ENCODE measurements at places on chromosomes 13 and 19.

- no peak for DNase-seq
These were observed 10.6 kb downstream of the CAPN12 start for GRCh38 chr19:38733493-38734175.

GRCh38 chr19:37333457-37333856 lies 37.4 kb upstream of the ZNF527 start:
- no peak for DNase-seq

DNA sequence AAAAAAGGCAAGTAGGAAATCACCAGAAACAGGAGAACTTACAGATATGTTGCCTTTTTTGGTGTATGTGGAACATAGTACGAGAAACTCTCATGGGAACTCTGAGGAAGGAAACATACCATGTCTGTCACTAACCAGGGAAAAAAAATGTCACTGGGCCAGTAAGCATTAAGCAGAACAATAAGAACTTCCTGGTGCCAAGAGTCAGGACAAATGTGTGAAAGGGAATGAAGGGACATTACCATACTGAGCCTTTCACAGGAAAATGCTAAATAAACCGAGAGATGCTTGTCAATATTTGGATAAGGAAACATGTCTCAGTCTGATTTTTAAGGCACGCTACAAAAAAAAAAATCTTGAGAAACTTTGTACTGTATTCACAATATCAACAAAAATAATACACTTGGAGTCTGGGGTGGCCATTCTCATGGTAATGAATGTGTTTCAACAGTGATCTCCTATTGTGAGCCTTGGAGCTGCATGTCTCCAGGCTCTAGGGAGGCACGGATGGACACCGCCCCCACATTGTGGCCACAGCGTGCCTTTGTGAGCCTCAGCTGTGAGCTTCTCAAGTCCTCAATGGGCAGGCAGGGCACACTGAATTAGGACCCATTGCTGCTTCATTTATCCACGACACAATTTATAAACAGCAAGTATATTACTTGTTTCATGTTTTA lies 113.0 kb upstream of the ARGLU1 start:
- no peak for DNase-seq

- DNase-seq: no peak
These were observed 261 bp downstream of the FARP1 start for GRCh38 chr13:98143157-98143553.

DNA sequence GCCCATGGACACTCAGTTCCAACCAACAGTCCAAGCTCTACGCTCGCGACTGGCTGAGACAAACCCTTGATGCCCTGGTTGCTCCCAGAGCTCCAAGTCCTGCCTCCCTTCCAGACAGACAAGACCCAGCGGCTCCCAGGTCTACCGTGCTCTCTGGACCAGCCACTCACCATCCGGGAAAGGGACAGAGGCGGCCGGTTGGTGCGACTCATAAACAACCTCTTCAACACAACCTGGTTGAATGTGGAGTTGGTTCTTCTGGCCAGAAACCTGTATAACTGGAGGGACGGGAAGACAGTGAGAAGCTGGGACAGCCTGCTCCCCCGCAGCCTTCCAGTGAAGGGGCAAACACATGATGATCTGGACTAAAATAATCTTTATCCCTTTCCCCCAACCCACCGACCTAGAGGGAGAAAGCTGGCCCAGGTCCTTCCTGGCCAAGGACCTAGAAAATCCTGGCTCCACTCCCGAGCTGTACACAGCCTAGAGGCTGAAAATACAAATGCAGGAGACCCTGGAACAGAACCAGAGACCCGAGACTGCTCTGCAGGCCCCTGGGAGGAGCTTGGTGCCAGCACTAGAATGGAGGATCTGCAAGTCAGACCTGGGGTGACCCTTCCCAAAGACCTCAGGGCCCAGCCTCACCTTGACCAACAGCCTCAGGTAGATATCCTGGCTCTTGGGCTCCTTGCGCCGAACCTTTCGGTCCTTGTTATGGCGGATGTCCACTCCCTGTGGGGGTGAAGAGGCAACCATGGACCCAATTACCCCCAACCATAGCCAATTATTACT lies 1.6 kb downstream of the RPL18 start:
- no peak for DNase-seq

DNA sequence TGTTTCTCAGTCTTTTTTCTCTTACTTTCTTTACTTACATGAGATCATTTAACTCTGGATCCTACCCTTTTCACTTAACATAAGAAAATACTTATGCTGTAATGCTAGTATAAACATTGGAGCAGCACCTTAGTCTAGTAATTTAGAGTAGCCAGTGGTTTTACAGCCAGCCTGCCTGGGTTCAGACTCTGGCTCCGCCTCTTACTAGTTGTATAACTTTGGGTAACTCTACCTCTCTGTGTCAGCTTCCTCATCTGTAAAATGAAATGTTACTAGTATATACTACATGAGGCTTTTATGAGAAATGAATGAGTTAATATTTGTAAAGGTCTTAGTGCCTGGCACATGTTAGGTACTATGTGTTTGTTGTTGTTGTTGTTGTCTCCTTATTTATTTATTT lies 5.6 kb downstream of the CDADC1 start:
- DNase-seq: no peak

GRCh38 chr13:96025283-96025682 lies 27.9 kb downstream of the UGGT2 start:
- DNase-seq: no peak

GRCh38 chr19:45766869-45767346 lies 2.1 kb downstream of the SIX5 start:
- DNase-seq: no peak

GRCh38 chr13:70844391-70845108 lies 736.3 kb upstream of the KLHL1 start:
- no peak for DNase-seq

- no peak for DNase-seq
These were observed 140.5 kb downstream of the SLC7A1 start for GRCh38 chr13:29454931-29455481.

GRCh38 chr13:29457299-29457698 lies 138.2 kb downstream of the SLC7A1 start:
- DNase-seq: no peak

DNA sequence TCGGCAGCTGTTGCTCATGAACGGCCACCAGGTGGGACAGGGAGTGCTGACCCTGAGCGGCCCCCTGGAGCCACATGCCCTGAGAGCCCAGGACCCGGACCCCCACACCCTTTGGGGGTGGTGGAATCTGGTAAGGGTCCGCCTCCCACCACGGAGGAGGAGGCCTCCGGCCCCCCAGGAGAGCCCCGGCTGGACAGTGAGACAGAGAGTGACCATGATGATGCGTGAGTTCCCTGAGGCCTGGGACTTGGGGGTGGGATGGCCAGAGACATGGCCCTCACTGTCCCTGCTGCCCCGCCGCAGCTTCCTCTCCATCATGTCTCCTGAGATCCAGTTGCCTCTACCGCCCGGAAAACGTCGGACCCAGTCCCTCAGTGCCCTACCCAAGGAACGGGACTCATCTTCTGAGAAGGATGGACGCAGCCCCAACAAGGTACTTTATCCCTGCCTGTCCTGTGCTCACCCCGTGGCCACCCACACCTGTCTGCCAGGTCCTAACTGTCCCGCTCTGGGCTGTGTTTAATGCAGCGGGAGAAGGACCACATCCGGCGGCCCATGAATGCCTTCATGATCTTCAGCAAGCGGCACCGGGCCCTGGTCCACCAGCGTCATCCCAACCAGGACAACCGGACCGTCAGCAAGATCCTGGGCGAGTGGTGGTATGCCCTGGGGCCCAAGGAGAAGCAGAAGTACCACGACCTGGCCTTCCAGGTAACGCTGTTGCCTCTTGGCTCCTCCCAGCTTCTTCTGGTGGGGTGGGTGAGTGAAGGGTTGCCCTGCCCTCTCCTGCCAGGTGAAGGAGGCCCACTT lies 14.7 kb upstream of the PRR19 start:
- no peak for DNase-seq

DNA sequence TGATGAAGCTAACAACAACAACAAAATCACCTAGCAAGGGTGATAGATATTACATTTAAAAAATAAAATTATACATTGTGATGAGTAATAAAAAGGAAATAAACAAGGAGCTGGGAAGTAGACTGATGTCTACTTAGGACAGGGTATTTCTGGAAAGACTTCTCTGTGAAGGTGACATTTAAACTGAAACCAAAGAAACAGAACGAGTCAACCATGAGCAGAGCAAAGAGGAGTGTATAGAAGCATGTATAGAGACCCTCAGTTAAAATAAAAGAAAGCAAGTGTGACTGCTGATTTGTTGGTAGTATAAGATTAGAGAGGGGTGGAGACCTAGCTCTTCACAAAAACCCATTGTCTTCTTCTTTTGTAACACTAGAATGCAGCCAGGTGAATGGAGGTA lies 53.0 kb upstream of the TDRD3 start:
- no peak for DNase-seq

DNA sequence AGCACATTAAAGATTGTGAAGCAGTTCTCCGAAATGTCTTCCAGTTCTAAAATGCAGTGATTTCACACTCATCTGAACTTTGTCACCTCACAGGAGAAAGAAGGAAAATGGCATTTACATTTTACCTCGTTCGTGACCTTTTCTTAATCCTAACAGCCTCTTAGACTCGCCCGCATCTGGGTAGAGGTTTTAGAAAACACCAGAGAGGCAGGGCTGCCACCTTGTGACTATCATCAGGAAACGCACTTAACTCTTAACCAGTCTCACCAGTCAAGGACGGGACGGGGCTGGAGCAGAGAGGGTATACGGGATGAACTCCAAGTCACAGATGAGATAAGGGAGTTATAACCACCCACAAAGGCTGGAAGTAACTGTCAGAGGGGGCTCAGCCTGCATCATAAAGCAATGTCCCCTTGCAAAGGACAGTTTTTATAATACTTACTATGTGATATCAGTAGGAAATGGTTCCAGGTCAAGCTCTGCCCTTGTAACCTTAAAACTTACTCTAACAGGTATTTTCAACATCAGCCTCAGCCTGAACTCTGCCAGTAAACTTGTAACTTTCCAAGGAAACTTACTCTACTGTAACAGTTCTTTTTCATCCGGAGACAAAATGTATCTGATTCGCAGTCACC lies 8.6 kb upstream of the CEACAM6 start:
- DNase-seq: peak; percentile 48

- DNase-seq: no peak
These were observed 37.6 kb downstream of the ZNRF4 start for GRCh38 chr19:5492635-5493409.

DNA sequence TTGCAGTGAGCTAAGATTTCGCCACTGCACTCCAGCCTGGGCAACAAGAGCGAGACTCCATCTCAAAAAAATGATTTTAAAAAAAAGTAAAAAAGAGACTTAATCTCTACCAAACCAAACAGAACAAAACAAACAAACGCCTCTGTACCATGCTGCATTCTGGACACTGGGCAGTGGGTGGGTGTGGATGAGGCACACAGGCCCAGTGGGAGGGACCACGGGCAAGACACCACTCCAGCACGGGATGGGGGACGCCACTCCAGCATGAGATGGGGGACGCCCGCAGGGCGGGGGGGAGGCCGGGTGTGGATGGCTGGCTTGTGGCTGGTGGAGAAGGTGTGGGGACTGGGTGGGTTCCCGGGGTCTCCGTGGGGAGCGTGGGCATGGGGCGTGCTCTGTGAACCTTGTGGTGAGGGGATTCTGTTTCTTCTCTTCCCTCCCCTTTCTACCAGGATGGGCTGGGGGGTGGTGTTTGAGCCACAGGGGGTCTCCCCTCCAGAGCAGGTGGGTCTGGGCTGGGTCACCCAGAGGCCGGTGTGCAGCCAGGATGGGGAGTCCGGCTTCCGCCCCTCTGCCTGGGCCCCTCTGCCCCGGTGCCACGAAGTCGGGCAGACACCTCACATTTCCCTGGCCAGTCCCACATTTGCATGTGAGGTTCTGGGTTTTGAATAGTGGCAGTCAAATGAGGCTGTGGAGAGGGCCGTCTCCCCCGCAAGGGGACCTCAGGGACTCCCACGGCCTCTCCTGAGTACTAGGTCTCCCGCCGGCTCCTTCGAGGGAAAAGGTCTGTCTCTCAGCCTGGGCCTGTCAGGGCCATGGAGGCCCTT lies 23.9 kb upstream of the MATK start:
- peak; percentile 45 for DNase-seq

DNA sequence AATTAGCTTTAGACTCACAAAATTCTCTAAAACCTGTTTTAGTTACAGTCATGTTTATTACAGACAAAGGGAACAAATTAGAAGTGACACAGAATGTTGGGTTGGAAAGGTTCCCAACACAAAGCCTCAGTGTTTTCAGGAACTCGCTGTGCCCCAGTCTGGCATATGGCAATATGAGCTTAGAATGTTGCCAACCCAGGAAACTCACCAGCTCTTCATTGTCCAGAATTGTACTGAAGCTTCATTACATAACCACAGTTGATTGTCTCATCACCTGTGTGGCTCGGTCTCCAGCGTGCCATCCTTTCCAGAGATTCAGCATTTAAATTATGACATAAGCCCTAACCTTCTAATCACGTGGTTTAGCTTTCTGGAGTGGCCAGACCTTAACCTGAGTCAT lies 19.1 kb downstream of the ZNF264 start:
- DNase-seq: no peak

DNA sequence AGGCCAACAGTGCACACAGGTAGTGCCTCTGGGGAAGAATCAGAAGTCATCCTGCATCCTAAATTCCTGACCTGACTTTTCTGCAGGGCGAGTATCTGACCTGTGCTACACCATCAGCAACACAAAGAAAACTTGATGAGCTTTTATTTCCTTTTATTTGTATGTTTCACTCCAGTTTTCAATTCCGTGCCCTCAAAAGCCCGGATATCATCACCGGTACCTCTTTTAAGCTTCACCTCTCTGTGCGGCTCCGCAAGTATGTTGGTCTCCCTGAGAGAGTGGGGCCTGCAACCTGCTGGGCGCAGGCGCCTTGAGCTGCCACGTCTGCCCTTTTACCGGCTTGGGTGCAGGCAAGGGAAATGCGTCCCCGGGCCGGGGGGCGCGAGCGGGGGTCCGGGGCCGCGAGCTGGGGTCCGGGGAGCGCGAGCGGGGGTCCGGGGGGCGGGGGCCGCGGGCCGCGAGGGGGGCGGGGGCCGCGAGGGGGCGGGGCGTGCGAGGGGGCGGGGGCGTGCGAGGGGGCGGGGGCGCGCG lies 4.3 kb upstream of the DUXA start:
- DNase-seq: peak; percentile 56

DNA sequence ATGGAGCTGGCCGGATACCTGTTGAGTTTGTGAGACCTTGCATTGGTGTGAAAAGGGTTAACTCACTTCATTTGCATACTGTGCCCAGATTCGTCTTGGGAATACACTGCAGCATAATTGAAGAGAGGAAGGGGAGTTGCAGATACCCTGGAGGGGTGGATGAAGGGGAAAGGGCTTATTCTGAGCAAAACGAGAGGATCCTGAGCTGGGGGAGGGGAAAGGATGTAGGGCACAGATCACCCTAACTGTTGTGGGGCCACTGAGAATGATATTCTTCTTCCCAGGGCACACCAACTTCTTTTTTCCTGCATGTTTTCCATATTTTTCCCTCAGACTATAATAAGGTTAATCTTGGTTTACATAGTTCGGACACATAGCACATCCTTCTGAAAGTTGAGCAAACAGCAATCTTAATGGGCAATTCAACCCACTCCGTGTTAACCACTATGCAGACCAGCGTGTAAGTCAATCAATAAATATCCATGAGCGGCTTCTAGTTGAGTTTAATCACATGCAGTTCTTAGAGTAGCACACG lies 11.7 kb upstream of the PTPRS start:
- no peak for DNase-seq
